ENCODE measurements at places on chromosomes 7 and 10. TPM values are rescaled to one million over a fixed set of nuclear protein-coding genes. Genes with fewer than 3 reads are reported as not detected.

The GNG11 gene
- total RNA-seq, result not detected

The PGAM2 gene
- total RNA-seq, result 0.44 TPM

The AGAP6 gene
- total RNA-seq, result 14.3 TPM

The GIMAP8 gene
- 12.3 TPM for total RNA-seq

The RADIL gene
- 0.04 TPM for total RNA-seq

The SPAM1 gene
- not detected for total RNA-seq

The ACTL6B gene
- not detected for total RNA-seq

The ZSWIM8 gene
- 57.6 TPM for total RNA-seq

The C7orf33 gene
- not detected for total RNA-seq
